ENCODE measurements at places on chromosomes 6 and 20.

GRCh38 chr6:14706378-14706929 lies 539.4 kb upstream of the JARID2 start:
- DNase-seq = peak; percentile 42

GRCh38 chr20:47660983-47661700 lies 124.1 kb downstream of the SULF2 start:
- no peak for DNase-seq

DNA sequence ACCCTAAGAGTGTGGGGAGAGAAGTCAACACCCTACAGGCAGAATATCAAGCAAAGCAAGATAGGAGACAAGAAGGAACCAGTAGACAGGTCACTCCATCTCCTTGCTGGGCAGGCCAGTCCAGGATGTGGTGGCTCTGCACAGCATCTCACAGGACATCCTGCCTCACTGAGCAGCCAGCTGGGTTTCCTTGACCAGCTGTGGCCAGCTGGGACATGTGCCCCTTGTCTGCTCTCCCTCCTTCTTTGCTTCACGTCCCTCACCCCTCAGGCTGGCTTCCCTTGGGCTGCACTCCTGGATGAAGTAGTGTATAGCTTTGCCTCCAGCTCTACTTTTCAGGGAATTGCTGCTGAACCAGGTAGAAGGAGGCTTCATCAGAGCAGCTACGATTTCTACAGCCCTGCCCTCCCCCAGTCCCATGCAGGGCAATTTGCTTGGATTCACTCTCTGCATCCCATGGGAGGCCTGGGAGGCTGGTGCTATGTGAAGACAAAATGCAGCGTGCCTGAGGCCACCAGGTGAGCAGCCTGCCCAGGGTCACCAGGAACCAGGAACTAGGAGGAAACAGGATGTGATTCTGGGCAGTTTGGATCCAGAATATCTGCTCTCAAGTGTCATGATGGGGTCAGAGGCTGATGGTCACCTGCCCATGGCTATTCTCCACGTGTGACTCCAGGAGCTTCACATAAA lies 110.0 kb upstream of the PMEPA1 start:
- no peak for DNase-seq

GRCh38 chr6:113647143-113647889 lies 209.8 kb upstream of the MARCKS start:
- DNase-seq = no peak

DNA sequence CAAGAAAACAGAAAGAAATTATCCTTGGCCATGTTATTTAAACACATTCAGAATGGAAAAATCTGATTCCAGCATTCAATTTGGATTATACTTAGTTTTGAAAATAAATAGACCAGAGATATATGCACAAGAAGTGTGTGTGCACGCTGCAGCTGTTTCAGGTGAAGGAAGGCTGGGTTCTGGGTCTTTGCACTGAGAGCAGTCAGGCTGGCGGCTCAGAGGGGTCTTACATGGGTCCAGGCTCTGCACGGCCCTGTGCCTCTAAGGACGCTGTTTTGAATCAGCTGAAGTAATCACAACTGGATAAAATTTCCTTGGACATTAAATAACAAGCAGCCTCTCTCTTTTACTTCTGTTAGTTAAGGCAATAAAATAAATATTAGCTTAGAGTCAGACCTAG lies 31.8 kb downstream of the GCLC start:
- no peak for DNase-seq

DNA sequence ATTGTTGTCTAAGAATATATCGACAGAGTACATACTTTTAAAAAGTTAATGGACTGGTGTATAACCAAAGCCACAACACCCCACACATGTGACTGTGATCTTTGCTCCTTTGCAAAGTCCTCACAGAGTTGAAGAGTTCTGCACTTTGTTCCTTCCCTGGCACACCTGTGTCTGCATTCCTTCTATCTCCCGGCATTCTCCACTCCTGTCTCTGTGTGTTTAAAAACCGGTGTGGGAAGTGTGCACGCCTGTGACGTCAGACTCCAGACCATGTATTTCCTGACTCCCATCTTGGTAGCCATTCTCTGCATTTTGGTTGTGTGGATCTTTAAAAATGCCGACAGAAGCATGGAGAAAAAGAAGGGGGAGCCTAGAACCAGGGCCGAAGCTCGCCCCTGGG lies at the start of gene IYD:
TSS of gene IYD (plus strand) at position 251 of the 400 bp plus-strand sequence. CDS start at position 271, 20 bp downstream.
- no peak for DNase-seq

- DNase-seq = no peak
These were observed 78.5 kb upstream of the FRMD1 start for GRCh38 chr6:168157272-168158212.

- no peak for DNase-seq
These were observed 44.0 kb downstream of the GMPR start for GRCh38 chr6:16282370-16282769.

DNA sequence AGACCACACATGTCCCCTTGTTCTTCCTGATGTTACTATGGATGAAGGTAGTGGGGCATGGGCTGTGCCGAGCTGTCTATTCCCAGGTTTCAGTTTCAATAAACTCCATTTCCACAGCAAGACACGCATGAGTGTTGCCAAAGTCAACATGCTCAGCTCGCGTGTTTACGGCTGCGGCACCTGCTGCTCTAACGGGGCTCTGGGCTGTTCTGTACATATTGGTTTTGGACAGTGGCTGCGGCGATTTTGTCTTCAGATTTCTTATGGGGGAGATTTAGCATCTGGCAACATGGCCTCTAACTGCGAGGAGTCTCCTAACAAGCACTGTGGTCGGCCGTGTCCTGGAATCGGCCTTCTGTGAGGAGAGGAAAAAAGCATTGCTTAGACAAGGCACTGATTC lies 58.6 kb downstream of the TMEM242 start:
- DNase-seq = no peak

GRCh38 chr20:33663161-33664084 lies 1.3 kb downstream of the C20orf144 start:
- DNase-seq = peak; percentile 51

DNA sequence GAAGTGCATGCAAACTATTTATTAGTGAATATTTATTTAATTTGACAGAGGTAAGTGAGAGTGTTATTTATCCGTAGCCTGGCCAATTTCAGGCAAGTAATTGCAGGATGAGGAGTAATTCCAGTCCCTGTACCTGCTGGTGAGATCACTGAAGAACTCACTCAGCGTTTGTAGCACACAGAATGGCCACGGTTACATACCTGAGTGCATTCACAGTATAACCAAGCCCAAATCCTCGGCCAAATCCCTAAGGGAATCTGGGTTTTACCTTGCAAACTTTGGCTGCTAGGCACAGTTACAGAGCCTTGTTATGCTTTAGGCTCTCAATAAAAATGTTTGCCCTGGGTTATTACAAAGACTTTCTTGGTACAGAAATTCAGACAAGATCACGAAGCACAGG lies 93.3 kb downstream of the KCNQ5 start:
- no peak for DNase-seq

GRCh38 chr20:31680286-31681127 lies 42.2 kb downstream of the BCL2L1 start:
- no peak for DNase-seq

- DNase-seq = no peak
These were observed 73.3 kb downstream of the BTBD9 start for GRCh38 chr6:38566295-38567030.

GRCh38 chr6:81838031-81838430 lies 85.5 kb upstream of the TENT5A start:
- DNase-seq = no peak

- no peak for DNase-seq
These were observed 37.7 kb upstream of the C20orf144 start for GRCh38 chr20:33624399-33624798.

- DNase-seq = no peak
These were observed at the start of gene FAXC for GRCh38 chr6:99349171-99350141. Gene FAXC (minus strand): TSS chr6:99349674. CDS start chr6:99349372, 302 bp downstream.

GRCh38 chr6:6556738-6557503 lies 31.6 kb upstream of the LY86 start:
- DNase-seq = peak; percentile 11

DNA sequence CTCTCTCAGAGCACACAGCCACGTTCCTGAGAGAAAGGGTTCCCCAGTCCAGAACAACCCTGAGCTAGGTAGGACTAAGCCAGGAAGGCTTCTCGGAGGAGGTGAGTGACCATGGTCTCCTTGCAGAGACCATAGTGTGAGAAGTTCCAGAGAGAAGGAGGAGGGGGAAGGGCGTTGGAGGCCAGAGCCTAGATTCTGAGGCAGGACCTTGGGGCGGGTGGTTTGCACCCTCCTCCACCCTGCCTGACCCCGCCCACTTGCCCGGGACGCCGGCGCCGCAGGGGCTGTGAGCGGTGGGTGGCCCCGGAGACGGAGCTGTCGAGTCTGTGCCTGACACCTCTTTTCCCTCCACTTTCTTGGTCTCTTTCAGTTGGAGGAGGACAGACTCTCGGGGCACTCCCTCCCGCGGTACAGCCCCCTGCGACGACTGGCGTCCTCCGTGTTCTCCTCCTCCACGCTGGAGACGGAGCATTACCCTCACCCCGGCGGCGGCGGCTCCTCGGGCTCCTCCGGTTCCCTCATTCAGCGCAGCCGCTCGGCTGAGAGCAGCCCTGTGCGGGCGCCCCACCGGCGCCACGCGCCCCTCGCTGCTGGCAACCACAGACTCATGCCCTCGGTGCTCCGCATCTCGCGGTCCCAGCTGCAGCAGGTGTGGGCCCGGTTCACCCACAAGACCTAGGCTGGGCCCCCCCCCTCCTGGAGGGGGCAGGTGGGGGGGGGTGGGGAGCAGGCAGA lies 26.2 kb downstream of the TTBK1 start:
- DNase-seq = peak; percentile 21

GRCh38 chr6:169534039-169534421 lies 167.8 kb downstream of the WDR27 start:
- DNase-seq = no peak

GRCh38 chr6:131642987-131643611 lies 6.0 kb downstream of the ENPP3 start:
- DNase-seq = no peak

Data from stimulated activated CD4-positive, alpha-beta T cell treated with anti-CD3 and anti-CD28 coated beads, Interleukin-1b, Interleukin-23, amount 100 ng/mL, for 1 hour (primary cell).